ENCODE measurements at places on chromosomes 16 and 17.
A peak's percentile ranks its signal among the peaks of the same experiment; 100 is the strongest.

- DNase-seq: peak; percentile 31
Observed at GRCh38 chr17:33949100-33949499, 306.0 kb upstream of the CCL2 start.

DNA sequence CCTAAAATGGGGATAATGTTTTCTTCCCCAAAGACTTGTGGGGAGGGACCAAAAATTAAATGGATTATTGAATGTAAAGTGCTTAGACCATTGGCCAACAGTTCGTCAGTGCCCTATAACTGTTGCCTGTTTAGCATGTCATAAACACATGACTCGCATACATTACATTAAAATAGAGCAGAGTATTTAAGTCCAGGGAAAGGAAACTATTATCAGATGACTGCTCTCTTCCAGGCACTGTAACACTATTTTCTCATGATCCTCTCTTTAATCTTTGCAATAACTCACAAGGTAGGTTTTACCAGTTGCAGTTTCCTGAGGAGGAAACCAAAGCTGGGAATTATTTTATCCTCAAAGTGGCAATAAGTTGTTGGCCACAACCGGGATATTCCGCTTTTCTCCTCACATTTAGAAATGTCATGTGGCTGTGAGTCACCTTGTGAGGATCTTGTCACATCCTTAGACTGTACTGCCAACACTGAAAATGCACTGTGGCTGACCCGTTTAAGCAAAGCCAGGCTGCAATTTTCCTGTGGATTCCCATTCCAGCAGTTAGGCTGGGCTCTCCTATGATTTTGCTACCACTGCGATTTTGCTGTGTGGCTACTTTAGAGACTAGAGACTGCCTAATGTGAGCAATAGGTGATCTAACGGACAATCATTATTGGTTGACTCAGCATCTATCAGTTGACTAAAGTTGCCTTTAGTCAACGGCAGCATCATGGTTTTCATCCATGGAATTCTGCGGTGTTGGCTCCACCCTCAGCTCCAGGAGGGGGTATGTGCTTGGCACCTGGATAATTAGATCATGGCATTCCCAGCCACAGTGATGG, 58.3 kb upstream of the DHX40 start:
- no peak for DNase-seq

- no peak for DNase-seq
Observed at GRCh38 chr17:80386341-80386740, 28.6 kb upstream of the ENDOV start.

GRCh38 chr17:79739148-79740062, 8.7 kb downstream of the ENPP7 start:
- no peak for DNase-seq

GRCh38 chr17:69547947-69548346, 133.4 kb downstream of the MAP2K6 start:
- no peak for DNase-seq

- no peak for DNase-seq
Observed at GRCh38 chr16:88528902-88529318, 41.3 kb upstream of the ZC3H18 start.

DNA sequence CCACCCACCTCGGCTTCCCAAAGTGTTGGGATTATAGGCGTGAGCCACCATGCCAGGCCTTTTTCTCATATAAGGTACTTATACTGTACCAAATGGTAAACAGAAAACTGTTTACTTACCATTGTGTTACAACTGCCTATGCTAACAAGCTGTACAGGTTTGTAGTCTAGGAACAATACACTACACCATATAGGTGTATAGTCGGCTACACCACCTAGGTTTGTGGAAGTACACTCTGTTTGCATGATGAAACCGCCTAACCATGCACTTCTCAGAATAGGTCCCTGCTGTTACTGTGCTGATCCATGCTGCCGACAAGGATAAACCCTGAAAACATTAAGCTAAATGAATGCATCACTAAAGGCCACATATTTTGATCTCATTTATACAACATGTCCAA, 18.9 kb downstream of the DNAJA2 start:
- DNase-seq: no peak

DNA sequence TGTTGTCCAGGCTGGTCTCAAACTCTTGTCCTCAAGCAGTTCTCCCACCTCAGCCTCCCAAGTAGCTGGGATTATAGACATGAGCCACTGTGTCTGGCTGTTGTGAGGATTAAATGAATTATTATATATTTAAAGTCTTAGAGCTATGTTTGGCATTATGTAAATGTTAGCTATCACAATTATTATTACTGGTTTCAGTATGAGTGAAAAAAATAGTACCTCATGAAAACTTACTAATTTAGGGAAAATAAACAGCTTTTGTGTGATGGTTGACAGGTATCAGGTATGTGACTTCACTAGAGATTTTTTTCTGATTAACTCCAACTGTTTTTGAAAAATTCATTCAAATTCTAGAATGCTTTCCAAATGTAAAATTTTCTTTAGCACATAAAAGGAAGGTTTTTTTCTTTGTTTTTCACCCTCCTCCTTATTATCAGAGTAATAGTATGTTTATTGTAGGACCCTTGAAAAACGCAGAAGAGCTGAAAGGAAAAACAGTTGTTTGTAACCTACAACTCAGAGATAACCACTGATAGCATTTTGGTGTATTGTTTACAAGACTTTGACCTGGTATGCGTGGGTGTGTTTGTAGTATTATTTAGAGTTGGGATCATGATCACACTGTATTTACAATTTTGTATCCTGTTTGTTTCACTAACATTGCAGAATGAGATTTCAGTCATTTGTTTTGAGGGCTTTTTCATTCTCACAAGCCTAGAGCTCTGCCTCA, 13.2 kb downstream of the NLK start:
- no peak for DNase-seq

- DNase-seq: no peak
Observed at GRCh38 chr17:28746611-28747050, 2.8 kb downstream of the TRAF4 start.

GRCh38 chr17:30927756-30928155, 6.0 kb downstream of the ADAP2 start:
- no peak for DNase-seq
